ENCODE measurements at places on chromosomes 1 and 21. TPM values are rescaled to one million over a fixed set of nuclear protein-coding genes. Genes with fewer than 3 reads are reported as not detected.

GRCh38 chr1:107551456-107551855, 410.6 kb downstream of the NTNG1 start:
- H3K4me3 ChIP-seq, result no peak overlapping the region
- H3K4me1 ChIP-seq, result no peaks in the 10 kb centered on the region
- no peaks in the 10 kb centered on the region for H3K36me3 ChIP-seq
- no peak for DNase-seq
- H3K27me3 ChIP-seq, result no peaks in the 10 kb centered on the region
- H3K27ac ChIP-seq, result no peak overlapping the region

Gene CHIT1
- total RNA-seq, result 70.4 TPM

Gene SYT14
- not detected for total RNA-seq

DNA sequence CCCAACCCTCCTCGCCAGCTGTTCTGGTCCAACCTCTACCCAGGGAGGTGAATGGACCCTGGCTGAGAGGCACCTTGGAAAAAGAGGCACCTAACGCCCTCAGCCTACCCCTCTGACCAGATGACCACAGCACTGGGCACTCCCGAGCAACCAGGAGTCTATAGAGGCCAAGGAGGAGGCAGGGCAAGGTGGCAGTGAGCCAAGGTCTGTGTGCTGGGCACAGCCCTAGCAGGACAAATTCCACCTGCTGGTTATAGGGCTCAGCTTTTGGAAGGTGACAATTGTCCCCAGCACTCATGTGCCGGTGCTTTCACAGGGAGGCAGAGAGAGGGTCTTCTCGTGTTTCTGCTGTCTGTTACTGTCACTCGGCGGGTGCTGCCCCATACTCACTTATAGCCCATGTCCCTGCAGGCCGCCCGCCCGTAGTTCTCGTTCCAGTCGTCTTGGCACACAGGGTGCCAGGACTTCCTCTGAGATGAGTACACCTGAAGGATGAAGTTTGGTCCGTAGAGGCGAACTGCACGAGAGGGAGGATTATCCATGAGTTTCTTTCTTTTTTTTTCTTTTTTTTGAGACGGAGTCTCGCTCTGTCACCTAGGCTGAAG, 27.8 kb downstream of the TMPRSS2 start:
- H3K4me1 ChIP-seq, result peaks cover 35% of the 10 kb centered on the region
- H3K27ac ChIP-seq, result peak overlapping the region; percentile 13
- H3K4me3 ChIP-seq, result no peak overlapping the region
- no peaks in the 10 kb centered on the region for H3K27me3 ChIP-seq
- peaks cover 10% of the 10 kb centered on the region for H3K36me3 ChIP-seq

DNA sequence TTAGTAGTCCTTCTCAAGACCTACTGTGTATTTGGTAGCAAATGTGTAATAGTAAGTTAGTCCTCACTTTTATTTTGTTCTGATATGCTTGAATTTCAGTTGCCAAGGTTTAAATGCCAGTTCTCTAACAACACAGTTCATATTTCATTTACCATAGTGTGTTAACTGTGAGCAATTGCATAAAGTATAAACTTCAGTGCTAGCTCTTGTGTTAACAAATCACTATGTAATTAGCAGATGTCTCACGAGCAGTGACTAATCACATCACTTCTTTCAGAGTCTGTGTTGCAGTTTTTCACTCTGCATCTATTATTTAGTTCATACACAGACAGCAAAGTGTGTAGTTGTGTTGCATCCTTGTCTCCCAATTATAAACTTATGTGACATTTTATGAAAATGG, 47.8 kb downstream of the ZMYM4 start:
- H3K27ac ChIP-seq, result no peak overlapping the region
- peaks cover 6% of the 10 kb centered on the region for H3K36me3 ChIP-seq
- H3K4me1 ChIP-seq, result no peaks in the 10 kb centered on the region
- H3K27me3 ChIP-seq, result no peaks in the 10 kb centered on the region
- no peak for DNase-seq
- no peak overlapping the region for H3K4me3 ChIP-seq

Gene NTMT2
- not detected for total RNA-seq

Gene PROK1
- not detected for total RNA-seq

GRCh38 chr1:115791816-115792215, 23.3 kb upstream of the CASQ2 start:
- H3K27ac ChIP-seq, result no peak overlapping the region
- H3K4me1 ChIP-seq, result no peaks in the 10 kb centered on the region
- no peak for DNase-seq
- no peak overlapping the region for H3K4me3 ChIP-seq
- H3K36me3 ChIP-seq, result no peaks in the 10 kb centered on the region

DNA sequence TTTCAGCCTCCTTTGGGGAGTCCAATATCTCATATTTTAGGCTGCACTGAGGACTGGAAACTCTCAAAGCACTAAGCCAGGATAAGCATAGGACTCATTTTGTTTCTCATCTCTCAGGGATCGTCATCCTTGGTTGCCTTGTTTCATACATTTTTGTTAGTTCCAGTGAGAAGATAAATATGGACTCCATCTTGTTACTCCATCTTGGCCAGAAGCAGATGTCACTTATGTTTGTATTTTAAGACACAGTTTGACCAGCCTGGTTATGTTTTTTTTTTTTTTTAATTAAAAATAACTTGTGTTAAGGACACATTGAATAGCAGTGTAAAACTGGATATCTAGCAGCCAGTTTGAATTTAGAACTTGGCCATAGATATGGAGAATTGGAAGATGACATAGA, 34.7 kb downstream of the DISP3 start:
- no peaks in the 10 kb centered on the region for H3K36me3 ChIP-seq
- H3K27me3 ChIP-seq, result no peaks in the 10 kb centered on the region
- no peak overlapping the region for H3K4me3 ChIP-seq
- DNase-seq, result no peak
- H3K27ac ChIP-seq, result no peak overlapping the region
- H3K4me1 ChIP-seq, result no peaks in the 10 kb centered on the region

Gene CCDC185
- not detected for total RNA-seq

DNA sequence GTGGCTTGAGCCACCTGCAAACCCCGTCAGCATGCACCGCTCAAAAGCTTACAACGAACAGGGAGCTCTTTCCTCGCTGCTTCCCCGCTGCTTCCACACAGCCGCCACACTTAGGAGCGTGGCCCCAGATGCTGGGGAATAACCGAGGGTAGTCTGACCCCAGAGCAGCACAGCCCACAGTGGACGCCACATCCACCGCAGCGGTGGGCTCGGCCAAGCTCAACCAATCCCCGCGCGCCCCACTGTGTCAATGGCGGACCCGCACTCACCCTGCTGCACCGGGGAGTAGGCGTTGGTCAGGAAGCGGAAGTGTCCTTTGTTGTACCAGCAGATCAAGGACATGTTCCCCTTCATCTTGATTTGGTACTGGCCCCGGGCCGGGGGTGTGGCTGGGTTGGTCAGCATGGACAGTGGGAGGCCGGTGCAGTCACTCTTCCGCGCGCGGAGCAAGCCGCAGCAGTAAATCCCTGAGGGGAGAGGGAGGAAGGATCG, 93.5 kb downstream of the PGBD5 start:
- no peaks in the 10 kb centered on the region for H3K36me3 ChIP-seq
- H3K4me1 ChIP-seq, result no peaks in the 10 kb centered on the region
- no peak overlapping the region for H3K4me3 ChIP-seq
- no peak for DNase-seq

DNA sequence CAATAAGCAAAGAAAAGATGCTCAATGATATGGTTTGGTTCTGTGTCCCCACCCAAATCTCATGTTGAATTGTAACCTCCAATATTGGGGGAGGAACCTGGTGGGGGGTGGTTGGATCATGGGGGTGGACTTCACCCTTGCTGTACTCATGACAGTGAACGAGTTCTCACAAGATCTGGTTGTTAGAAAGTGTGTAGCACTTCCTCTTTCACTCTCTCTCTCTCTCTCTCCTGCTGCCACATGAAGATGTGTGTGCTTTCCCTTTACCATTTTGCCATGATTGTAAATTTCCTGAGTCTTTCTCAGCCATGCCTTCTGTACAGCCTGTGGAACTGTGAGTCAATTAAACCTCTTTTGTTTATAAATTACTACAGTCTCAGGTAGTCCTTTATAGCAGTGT, 248.4 kb downstream of the HHIPL2 start:
- no peak for DNase-seq
- H3K4me1 ChIP-seq, result no peaks in the 10 kb centered on the region

All from upper lobe of left lung (tissue), 6 donors.